ENCODE measurements at places on chromosomes 6 and 20. TPM values are rescaled to one million over a fixed set of nuclear protein-coding genes. Genes with fewer than 3 reads are reported as not detected.

- H3K27ac ChIP-seq: no peak overlapping the region
- peaks cover 5% of the 10 kb centered on the region for H3K36me3 ChIP-seq
- H3K27me3 ChIP-seq: no peaks in the 10 kb centered on the region
- peaks cover 46% of the 10 kb centered on the region for H3K4me1 ChIP-seq
- peak overlapping the region; percentile 98 for H3K4me3 ChIP-seq
These were observed 2.3 kb downstream of the SNX9 start for GRCh38 chr6:157825243-157825904.

GRCh38 chr20:58718121-58718563, 25.5 kb downstream of the NPEPL1 start:
- no peaks in the 10 kb centered on the region for H3K27me3 ChIP-seq
- H3K4me1 ChIP-seq: no peaks in the 10 kb centered on the region

DNA sequence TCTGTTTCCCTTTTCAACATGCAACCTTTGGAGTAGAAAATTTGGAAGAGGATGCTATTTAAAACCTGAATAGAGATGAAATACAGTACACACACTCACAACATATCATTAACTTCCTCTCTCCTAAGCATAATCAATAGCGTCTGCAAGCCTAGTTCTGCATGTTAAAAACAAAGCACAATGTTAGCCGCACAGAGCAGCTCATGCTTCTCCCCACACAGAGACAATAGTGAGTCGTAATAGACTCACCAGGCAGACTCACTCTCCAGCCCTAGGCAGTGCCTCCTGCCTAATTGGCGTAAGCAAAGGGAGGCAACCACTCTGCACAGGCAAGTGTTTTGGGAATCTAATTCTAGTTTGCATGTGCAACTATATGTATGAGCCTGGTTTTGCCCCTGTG, 45.8 kb upstream of the ARID1B start:
- no peaks in the 10 kb centered on the region for H3K4me1 ChIP-seq
- no peak overlapping the region for H3K27ac ChIP-seq
- H3K27me3 ChIP-seq: no peaks in the 10 kb centered on the region

- DNase-seq: no peak
- H3K27ac ChIP-seq: peak overlapping the region; percentile 74
- no peaks in the 10 kb centered on the region for H3K27me3 ChIP-seq
- peaks cover 4% of the 10 kb centered on the region for H3K4me1 ChIP-seq
These were observed 609.3 kb upstream of the CITED2 start for GRCh38 chr6:139983555-139984276.

GRCh38 chr6:54910921-54911320, 64.3 kb downstream of the FAM83B start:
- no peak for DNase-seq
- H3K27ac ChIP-seq: no peak overlapping the region
- H3K27me3 ChIP-seq: no peaks in the 10 kb centered on the region

- H3K27ac ChIP-seq: no peak overlapping the region
- no peaks in the 10 kb centered on the region for H3K4me1 ChIP-seq
- no peak for DNase-seq
- H3K36me3 ChIP-seq: no peaks in the 10 kb centered on the region
- H3K4me3 ChIP-seq: no peak overlapping the region
These were observed 985 bp upstream of the VNN2 start for GRCh38 chr6:132758689-132759088.

GRCh38 chr6:43823879-43824702, 54.1 kb downstream of the VEGFA start:
- H3K27me3 ChIP-seq: no peaks in the 10 kb centered on the region
- H3K4me3 ChIP-seq: no peak overlapping the region
- no peak overlapping the region for H3K27ac ChIP-seq

GRCh38 chr6:33672808-33673207, 38.7 kb downstream of the UQCC2 start:
- no peaks in the 10 kb centered on the region for H3K4me1 ChIP-seq
- H3K4me3 ChIP-seq: no peak overlapping the region
- no peaks in the 10 kb centered on the region for H3K27me3 ChIP-seq
- H3K27ac ChIP-seq: no peak overlapping the region
- no peak for DNase-seq

GRCh38 chr20:40652441-40652987, 36.5 kb downstream of the MAFB start:
- DNase-seq: no peak
- H3K27me3 ChIP-seq: no peaks in the 10 kb centered on the region
- H3K36me3 ChIP-seq: no peaks in the 10 kb centered on the region
- H3K4me1 ChIP-seq: no peaks in the 10 kb centered on the region

GRCh38 chr6:7910298-7910653, 312 bp downstream of the TXNDC5 start:
- no peaks in the 10 kb centered on the region for H3K27me3 ChIP-seq
- peak overlapping the region; percentile 74 for H3K4me3 ChIP-seq
- DNase-seq: no peak
- peaks cover 26% of the 10 kb centered on the region for H3K4me1 ChIP-seq
- peak overlapping the region; percentile 87 for H3K27ac ChIP-seq

DNA sequence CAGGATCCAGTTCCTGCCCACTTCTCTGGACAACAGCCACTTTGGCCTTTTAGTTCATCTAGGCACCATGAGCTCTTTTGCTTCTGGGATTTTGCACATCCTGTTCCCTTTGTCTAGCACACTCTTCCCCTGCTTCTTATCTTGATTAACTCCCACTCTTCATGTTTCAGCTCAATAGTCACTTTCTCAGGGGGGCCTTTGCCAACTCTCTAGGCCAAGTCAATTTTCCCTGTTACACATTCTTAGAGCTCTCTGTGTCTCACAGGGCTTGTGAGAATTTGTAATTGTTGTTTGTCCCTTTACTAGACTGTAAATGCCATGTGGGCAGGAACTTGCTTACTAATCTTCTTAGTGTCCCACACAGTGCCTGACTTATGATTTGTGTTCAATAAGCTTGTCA, 58.1 kb upstream of the EPB41L1 start:
- H3K4me3 ChIP-seq: no peak overlapping the region
- peaks cover 87% of the 10 kb centered on the region for H3K4me1 ChIP-seq
- peak overlapping the region; percentile 75 for H3K27ac ChIP-seq
- no peak for DNase-seq
- H3K36me3 ChIP-seq: no peaks in the 10 kb centered on the region

DNA sequence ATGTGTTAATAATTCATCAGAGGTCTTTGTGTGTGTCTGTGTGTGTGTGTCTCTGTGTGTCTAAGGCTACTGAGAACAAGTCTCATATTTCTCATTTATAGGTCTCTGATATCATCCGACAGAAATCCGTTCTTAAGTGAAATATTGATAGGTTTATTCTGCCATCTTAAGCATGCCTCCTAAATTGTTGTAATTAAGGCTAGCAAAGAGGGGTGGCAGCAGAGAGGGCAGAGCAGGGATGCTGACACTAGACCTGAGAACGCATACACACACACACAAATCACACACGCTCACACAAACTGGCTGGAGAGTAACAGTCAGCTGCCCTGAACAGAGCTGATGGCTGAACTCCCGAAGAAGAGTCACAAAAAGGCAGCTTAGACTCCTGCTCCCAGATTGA, 84.9 kb upstream of the LRFN2 start:
- no peaks in the 10 kb centered on the region for H3K4me1 ChIP-seq
- H3K36me3 ChIP-seq: no peaks in the 10 kb centered on the region
- no peak overlapping the region for H3K27ac ChIP-seq

DNA sequence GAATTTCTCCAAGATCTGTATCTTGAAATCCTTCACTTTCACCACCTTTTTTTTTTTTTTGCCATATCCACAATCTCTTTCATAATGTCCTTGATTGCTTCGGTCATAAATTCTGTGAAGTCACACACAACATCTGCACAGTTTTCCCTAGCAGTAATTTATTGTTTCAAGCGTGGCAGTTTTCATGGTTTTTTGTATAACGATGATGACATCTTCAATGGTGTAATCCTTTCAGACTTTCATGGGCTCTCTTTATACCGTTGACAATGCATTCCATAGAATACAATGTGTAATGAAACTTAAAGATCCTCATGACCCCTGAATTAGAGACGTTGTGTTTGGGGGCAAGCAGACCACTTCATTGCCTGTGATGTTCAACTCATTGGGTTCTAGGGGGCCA, 693.1 kb downstream of the PTPRT start:
- no peak overlapping the region for H3K27ac ChIP-seq
- H3K4me1 ChIP-seq: no peaks in the 10 kb centered on the region
- DNase-seq: no peak
- H3K36me3 ChIP-seq: no peaks in the 10 kb centered on the region
- no peaks in the 10 kb centered on the region for H3K27me3 ChIP-seq

DNA sequence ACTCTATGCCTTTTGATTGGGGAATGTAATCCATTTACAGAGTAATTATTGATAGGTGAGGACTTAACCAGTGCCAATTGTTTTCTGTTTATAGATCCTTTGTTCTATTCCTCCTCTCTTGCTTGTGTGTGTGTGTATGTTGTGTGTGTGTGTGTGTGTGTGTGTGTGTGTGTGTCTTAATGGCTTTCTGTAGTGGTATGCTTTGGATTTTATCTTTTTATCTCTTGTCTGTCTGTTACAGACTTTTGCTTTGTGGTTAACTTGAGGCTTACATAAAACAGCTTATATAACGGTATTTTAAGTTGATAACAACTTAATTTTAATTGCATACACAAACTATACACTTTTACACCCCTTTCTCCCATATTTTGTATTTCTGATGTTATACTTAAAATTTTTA, 54.7 kb downstream of the CDC5L start:
- no peaks in the 10 kb centered on the region for H3K36me3 ChIP-seq
- no peak overlapping the region for H3K4me3 ChIP-seq
- DNase-seq: no peak
- H3K27ac ChIP-seq: no peak overlapping the region
- no peaks in the 10 kb centered on the region for H3K4me1 ChIP-seq
- H3K27me3 ChIP-seq: no peaks in the 10 kb centered on the region

DNA sequence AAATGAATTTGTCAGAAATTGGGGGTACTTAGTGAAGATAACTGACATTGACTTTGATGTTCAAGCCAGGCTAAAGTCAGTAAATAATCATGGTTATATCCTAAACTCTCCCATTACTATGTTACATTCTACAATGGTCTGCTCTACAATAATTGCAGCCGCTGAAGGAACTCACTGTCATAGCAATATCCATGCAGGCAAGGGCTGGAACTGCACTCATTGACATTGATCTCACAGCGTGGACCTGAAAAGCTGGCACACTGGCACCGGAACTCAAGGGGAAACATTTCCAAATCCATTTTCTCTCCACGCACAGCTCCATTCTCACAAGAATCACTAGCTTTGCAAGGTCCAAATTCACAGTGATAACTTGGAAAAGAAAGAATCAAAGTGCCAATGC, 702.7 kb downstream of the EYS start:
- H3K4me1 ChIP-seq: no peaks in the 10 kb centered on the region
- DNase-seq: no peak
- H3K4me3 ChIP-seq: no peak overlapping the region
- no peaks in the 10 kb centered on the region for H3K36me3 ChIP-seq

- H3K36me3 ChIP-seq: no peaks in the 10 kb centered on the region
- no peak overlapping the region for H3K4me3 ChIP-seq
- no peaks in the 10 kb centered on the region for H3K27me3 ChIP-seq
- no peak overlapping the region for H3K27ac ChIP-seq
- no peak for DNase-seq
- H3K4me1 ChIP-seq: no peaks in the 10 kb centered on the region
These were observed 152.2 kb downstream of the BACH2 start for GRCh38 chr6:90144396-90144795.

DNA sequence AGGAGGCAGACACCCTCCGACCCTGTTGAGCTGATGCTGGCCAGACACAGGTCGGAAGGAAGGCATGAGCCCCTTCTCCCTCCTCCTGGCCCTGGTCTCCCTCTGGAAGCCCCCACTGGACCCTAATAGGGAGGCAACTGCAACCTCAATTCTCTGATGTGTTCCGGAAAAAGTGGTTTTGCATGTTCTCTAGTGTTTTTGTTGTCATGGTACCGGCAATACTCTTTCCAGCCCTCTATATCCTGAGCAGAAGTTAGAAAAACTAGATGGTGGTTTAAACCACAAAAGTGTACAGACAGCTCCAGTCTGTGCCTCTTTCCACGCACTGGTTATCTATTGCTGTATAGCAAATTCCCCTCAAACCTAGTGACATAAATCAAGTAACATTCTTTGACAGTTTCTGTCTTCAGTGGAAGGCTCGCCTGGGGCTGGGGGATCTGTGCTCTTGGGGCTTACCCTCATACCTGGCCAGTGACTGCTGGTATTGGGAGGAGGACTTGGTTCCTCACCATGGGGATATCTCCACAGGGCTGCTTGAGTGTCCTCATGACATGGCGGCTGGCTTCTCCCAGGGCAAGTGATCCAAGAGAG, 37.0 kb downstream of the SYTL3 start:
- H3K27ac ChIP-seq: peak overlapping the region; percentile 66
- H3K4me3 ChIP-seq: no peak overlapping the region
- H3K4me1 ChIP-seq: no peaks in the 10 kb centered on the region
- H3K36me3 ChIP-seq: no peaks in the 10 kb centered on the region
- H3K27me3 ChIP-seq: no peaks in the 10 kb centered on the region
- DNase-seq: no peak

DNA sequence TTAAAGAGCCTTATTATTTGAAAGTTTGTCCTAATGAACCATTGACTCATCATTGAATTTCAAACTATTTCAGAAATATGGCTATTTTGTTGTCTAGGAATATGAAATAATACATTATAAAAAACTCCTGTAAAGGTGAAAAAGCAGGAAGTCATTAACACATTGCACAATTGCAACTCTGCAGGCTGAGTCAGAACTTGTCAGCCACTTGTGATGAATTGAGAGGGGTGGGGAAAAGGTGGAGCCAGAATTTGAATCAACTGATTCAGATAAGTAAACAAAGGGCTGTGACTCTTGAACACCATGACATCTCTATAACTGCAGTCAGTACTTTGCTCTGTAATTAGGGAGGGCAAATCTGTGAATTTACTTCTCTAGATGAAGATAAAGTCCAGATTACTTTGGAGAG, 6.0 kb downstream of the C6orf141 start:
- no peaks in the 10 kb centered on the region for H3K36me3 ChIP-seq
- no peak for DNase-seq
- no peak overlapping the region for H3K4me3 ChIP-seq
- peak overlapping the region; percentile 79 for H3K27ac ChIP-seq

PSMB8 gene
- 135 TPM for total RNA-seq

BCL2L1 gene
- 65.4 TPM for total RNA-seq

PSORS1C2 gene
- total RNA-seq: 0.91 TPM

SNAP91 gene
- not detected for total RNA-seq

PAX1 gene
- 2.0 TPM for total RNA-seq

ZNF334 gene
- 0.27 TPM for total RNA-seq

DUSP15 gene
- total RNA-seq: 0.32 TPM

PSORS1C1 gene
- total RNA-seq: 0.06 TPM

FAM184A gene
- 3.8 TPM for total RNA-seq

NECAB3 gene
- total RNA-seq: 23.0 TPM

Data from esophagus squamous epithelium (tissue), 5 donors.